ENCODE measurements at places on chromosomes 1 and 21.

- no peak for DNase-seq
Measured at GRCh38 chr1:44294588-44295007, 60.5 kb downstream of the ERI3 start.

DNA sequence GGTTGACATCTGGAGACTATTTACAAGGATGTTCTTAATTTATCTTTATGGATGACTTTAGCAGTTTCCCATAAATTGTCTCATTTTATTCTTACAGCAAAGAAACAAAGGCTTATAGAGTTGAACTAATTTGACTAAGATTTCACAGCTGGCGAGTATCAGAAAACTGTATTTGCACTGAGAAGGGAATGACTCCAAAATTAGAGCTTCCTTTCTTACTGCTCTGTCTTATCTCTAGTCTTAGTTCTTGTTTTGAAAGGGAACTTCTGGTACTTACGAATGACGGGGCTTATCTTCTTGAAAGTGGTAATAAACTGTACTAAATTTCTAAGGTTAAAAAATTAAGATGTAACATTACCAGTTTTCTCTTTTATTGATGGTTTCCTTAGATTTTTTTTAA, 13.6 kb downstream of the CNST start:
- DNase-seq, result no peak

- no peak for DNase-seq
Measured at GRCh38 chr1:9875636-9876000, 34.5 kb downstream of the CTNNBIP1 start.

DNA sequence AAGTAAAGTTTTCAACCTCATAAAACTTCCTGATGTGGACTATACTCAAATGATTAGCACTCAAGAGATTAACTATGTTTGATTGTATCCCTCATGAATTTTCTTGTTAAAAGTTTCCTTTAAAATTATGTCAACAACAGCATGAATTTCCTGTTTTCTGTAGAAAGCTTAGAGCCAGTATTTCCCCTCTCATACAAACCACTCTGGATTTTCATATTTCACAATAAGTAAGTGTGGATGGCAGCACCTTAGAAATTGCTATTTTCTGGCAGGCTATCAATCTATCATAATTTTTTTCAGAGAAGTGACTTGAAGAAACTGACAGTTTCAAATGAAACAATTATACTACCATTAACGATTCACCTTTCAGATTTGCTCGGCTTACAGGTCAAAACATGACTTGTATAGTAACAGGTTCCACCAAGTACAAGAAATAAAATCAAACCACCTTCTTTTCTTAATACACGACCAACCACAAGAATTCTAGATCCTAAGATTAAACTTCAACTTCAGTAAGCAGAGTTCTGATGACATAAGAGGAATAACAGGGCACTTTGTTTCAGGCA, 20.8 kb downstream of the ELK4 start:
- DNase-seq, result no peak

- DNase-seq, result no peak
Measured at GRCh38 chr1:9350013-9350908, 57.6 kb downstream of the SPSB1 start.

DNA sequence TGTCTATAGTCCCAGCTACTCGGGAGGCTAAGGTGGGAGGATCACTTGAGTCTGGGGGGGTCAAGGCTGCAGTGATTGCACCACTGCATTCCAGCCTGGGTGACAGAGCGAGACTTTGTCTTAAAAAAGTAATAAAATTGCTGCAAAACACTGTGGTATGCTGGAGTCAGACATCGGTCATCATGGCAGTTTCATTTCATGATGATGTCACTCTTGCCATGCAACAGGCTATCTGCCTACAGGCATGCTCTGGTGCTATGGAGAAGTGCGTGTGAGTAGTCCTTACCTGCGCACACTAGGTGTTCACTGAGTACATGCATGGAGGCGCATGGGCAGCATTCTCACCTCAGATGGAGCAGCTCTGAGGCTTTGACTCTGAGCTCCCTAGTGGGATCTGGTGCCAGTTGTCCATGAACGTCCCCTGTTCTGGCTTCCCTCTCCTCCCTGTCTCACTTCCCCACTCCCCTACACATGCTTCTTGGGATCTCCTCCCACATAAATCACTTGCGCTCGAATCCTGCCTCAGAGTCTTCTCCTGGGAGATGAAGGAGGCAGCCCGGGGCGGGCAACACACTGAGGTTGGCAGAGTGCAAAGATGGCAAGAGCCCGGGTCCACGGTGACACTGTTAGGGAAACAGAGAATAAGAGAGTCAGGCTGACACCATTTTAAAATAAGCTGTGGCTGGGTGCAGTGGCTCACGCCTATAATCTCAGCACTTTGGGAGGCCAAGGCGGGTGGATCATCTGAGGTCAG, 10.4 kb upstream of the CELA3B start:
- DNase-seq, result no peak

DNA sequence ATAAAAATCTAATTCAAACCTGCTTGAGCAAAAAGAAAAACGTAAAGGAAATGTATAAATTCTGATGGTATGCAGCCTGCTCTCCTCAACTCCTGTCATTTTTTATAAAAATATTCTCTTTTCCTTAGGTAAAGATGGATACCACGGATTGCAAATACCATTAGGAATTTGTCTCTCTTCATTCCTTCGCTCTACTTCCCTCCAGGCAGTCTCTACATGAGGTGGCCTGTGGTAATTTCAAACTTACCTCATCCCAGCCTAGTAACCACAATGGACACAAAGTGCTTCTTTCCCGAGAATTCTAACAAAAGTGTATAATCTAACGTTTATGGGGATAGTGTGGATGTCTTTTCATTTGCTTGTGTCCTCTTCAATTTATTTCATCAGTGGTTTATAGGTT, 239.5 kb upstream of the LRRC7 start:
- DNase-seq, result no peak

- no peak for DNase-seq
Measured at GRCh38 chr1:174764191-174764590, 235.6 kb upstream of the CACYBP start.

DNA sequence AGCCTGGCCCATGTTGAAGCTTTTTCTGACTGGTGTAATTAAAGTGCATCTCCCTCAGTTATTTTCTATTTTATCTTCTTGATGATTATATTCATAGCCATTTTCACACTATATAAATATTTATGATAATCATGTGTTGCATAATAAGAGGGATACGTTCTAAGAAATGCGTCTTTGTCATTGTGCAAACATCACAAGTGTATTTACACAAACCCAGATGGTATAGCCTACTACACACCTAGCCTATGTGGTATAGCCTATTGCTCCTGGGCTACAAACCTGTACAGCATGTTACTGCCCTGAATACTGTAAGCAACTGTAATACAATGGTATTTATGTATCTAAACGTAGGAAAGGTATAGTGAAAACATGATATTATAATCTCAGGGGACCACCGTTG, 88.1 kb downstream of the BACH1 start:
- DNase-seq, result no peak

DNA sequence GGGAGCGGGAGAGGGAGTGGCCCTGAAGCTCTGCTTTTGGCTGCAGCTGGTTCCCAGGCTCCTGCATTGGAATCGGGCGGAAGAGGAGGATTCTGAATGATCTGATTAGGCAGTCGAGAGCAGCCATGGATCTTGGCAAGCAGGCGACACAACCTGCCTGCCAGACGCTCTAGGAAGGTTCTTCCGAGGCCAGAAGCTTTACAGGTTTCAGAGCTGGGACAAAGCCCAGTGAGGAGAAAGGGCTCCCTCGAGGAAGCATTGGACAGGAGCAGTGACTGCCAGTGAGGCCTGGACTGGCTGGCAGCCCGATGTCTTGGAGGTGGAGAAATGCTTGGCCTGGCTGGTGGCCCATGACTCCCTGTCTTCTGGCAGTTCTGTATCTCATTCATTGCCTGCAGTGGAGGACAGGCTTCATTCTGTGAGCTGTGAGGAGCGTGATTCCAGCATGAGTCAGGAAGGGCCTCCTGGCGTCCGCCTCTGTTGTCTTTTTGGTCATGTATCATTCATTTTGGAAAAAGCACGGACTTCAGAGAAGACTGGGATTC, 132.7 kb upstream of the IPO9 start:
- DNase-seq, result no peak

DNA sequence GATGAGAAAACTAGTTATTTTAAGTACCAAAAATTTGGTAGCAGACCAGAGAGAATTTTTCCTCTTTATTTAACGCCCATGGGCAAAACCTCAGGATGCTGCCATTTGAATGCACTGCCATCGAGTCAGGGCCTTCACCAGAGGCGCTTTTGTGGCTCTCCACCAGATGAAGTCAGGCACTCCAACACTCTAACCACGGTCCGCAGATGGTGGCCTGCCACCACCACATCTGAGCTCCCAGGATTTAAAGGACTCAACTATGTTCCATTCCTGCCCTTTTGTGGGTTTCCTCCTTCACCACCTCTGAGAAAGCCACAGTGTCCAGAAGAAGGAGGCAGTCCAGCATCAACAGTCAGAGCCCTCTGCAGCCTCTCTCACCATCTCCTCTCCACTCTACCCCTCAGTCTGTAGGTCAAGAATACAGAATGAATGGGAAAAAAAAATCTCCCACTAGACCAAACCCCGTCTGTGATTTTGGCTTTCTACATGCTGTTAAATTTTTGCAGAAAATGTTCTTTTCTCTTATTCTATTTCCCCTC, 647.4 kb downstream of the USP25 start:
- DNase-seq, result no peak

GRCh38 chr1:212149566-212149965, 114.0 kb downstream of the DTL start:
- no peak for DNase-seq

All from stimulated activated CD8-positive, alpha-beta memory T cell treated with anti-CD3 and anti-CD28 coated beads, Interleukin-15, amount 100 ng/mL, for 24 hours (primary cell).